ENCODE measurements at places on chromosomes 7 and 10. TPM values are rescaled to one million over a fixed set of nuclear protein-coding genes. Genes with fewer than 3 reads are reported as not detected.

COL26A1 gene
- not detected for total RNA-seq

CCDC3 gene
- total RNA-seq: 3.7 TPM

INHBA gene
- total RNA-seq: 1.9 TPM

NAT16 gene
- total RNA-seq: not detected

IFIT2 gene
- 4.3 TPM for total RNA-seq

FAM13C gene
- total RNA-seq: 5.9 TPM

GPC2 gene
- total RNA-seq: 0.13 TPM

PPIF gene
- 146 TPM for total RNA-seq

H2BK1 gene
- total RNA-seq: not detected

NOBOX gene
- total RNA-seq: not detected

ANXA8L1 gene
- total RNA-seq: 0.81 TPM

GRCh38 chr10:22174442-22174841, 43.4 kb downstream of the EBLN1 start:
- no peak for DNase-seq

GRCh38 chr7:95357623-95358022, 33.3 kb upstream of the PON1 start:
- DNase-seq: no peak

- no peak for DNase-seq
These were observed 81.6 kb downstream of the EVX1 start for GRCh38 chr7:27324246-27324645.

GRCh38 chr10:103554488-103555324, 61.2 kb downstream of the NEURL1 start:
- DNase-seq: peak; percentile 61

- no peak for DNase-seq
These were observed 39.2 kb upstream of the DMTF1 start for GRCh38 chr7:87113077-87113476.

DNA sequence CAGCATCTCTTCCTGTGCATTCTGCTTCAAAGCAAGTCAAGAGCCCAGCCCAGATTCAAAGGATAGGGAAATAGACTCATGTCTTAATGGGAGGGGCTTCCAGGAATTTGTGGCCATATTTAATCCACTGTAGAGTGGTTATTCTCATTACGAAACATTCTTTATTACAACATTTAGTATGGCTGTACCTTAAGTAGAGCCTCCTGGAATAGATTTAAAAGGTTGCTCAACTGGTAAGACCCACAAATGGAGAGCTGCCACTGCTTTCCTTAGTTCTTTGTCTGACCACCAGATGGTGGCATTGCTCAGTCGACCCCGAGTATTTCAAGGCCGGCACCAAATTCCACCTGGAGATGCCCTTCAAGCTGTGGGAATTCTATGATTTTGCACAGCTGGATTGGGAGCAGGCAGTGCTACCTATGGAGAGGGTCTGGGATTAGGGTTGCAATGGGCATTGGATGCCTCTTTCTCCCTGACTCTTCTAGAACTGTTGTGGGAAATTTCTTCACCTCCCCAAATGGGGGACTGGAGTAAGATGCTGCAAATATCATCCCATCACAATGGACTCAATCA, 102.2 kb downstream of the RBM20 start:
- DNase-seq: no peak

DNA sequence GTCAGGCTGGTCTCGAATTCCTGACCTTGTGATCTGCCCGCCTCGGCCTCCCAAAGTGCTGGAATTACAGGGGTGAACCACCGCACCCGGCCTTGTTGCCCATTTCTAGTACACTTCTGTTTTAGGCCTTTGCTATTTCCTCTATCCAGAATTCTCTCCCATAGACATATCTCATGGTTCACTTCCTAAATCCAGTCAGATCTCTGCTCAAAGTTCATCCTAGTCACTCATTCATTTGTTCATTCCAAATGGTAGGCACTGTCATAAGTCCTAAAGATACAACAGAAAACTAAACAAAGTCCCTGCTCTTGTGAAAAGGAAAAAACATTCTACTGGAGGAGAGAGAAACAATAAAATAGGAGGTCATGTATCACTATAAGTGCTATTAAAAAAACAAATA, 2.4 kb upstream of the MOSPD3 start:
- DNase-seq: no peak

DNA sequence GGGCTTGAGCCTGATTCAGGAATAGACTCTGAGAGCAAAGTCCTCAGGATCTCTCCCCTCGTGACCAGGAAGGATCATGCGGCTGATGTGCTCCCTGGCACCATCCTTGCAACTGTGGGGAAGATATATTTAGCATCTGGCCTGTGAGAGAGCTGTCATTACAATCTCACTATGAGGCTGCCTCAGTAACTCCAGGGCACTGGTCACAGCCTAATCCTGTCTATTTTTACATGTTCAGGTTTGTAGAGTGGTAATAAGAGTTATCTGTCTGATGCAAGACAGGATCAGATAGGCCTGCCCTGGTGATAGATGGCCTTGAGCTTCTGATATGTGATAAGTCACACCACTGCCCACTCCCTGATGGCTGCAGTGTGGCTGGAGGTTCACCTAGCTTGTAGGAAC, 50.7 kb downstream of the PPP1R3C start:
- peak; percentile 66 for DNase-seq

GRCh38 chr7:18414885-18415284, 80.7 kb upstream of the HDAC9 start:
- no peak for DNase-seq

DNA sequence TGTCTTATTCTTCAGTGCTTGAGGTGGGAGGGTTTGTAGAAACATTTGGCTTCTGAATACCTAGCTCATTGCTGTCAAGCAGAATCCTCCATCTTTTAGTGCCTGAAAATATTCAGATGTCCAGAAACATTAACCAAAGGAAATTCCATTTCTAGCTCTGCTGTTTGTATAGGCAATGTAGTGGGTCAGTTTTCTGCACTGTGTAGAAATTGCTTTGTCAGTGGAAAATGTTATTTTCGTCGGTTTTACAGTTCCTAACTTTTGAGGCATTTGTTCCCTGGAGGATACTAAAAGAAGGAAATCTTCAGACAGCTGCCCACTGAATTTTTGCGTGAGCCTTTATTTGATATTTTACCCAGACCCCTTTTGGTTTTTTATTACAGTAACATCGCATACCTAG, 143.4 kb downstream of the TPST1 start:
- no peak for DNase-seq

DNA sequence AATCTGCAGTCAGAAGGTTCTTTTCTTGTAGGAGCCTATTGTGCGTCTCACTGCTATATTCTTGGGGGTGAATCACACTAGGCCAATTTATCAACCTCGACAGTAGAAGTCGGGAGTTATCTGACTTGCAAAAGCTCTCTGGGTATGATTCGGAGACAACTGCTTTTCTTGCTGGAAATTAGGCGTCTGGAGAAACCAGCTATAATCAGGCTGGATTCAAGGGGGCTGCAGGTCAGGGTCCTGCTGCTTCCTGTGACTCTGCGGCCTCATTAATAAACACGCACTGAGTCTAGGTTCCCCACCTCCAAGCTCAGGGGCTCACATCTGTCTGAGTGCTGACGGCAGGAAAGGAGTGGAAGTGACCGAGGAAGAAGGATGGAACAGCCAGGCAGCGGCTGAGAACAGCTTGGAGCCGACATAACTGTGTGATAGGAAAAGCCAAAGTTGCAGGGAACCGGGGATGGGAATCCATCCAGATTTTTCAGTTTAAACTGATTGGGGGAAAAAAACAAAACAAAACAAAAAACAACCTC, 184.6 kb downstream of the FANK1 start:
- DNase-seq: no peak

DNA sequence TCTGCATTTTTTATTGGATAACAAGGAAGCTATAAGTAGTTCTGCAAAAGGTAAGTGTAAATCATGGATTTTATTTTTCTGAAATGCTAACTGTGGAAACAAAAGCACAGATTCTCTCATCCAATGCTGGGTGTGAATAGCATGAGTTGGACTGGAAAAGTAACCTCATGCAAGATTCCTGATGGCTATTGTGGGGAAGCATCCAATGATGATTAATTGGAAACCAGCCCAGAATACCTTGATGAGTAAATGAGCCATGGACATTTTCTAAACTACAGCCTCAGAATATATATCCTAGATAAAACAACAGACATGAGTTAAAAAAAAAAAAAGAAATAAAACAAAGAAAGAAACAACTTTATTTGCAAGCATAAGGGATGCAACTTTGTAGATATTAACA, 934.6 kb downstream of the CCSER2 start:
- no peak for DNase-seq

- no peak for DNase-seq
These were observed 906 bp downstream of the CDK1 start for GRCh38 chr10:60778971-60779796.

- DNase-seq: no peak
These were observed 160.0 kb downstream of the SLIT1 start for GRCh38 chr10:97025613-97026242.

DNA sequence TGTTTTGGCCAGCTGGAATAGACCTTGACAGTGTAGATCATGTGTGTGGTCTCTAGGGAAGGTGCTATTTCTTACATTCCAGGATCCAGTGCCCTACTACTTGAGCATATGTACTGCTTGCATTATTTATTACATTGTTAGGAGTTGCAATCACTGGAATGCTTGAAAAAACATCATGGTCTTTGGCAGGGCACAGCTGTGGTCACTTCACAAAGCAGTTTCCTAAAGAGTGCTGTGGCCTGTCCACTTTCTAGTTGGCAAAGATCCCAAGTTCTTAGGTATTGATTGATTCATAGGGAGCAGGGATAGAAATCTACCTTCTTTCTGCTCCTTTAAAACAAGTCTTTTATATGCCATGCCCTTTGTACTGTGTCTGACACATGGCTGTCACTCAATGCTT, 4.6 kb downstream of the C7orf25 start:
- DNase-seq: no peak

GRCh38 chr7:70325509-70326101, 727.3 kb downstream of the AUTS2 start:
- no peak for DNase-seq

DNA sequence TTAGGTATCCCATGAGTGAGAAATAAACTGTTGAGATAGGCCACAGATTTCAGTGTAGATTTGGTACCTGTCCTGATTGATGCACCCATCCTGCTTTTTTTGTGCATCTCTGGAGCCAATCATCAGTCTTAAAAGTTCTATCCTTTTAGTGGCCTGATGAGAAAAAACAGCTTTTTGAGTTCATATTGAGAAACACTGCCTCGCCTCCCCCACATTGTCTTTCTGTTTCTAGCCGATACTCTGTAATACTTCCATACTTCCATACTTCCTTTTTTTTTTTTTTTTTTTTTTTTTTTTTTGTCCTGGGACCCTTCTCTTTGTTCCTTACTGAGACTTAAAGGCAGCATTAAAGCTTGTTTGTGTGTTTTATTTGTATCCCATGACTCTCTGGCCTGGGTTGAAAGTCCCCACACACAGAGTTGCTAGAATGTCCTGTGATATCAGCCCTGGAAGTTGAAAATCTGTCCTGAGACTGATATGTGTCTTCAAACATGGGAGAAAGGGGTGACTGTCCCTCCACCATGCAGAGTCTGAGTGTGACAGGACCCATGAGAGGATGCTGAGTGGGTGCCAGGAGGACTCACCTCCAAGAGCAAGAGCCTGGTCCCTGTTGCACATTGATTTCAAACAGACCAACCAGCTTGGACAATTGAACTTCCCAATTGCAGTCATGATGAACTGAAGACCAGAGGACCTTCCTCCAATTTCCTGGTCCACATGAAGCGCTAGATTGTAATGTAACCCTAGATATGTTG, 5.7 kb downstream of the ZNF22 start:
- DNase-seq: no peak

DNA sequence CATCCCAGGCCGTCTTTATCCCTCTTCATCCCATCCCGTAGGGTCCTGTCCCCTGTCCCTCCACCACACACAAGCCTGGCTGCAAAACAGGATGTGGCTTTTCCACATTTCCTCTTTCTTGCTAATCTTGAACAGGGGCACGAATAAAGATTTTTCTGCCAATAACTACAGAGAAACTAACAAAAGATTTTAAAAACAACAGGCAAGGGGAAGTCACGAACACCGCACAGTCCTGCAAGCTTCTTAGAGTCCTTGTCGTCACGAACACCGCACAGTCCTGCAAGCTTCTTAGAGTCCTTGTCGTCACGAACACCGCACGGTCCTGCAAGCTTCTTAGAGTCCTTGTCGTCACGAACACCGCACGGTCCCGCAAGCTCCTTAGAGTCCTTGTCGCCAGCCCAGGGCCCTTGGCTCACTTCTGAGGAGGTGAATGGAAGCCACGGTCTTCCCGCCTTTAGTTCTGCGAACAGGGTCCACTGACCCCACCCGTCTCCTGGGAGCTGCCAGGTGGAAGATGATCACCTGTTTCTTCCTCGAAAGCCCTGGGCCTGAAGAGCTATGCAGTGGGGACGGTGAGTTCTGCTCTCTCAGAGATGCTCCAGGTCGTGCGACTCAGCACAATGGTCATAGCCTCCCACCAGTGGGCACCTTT, 10.3 kb upstream of the INSIG1 start:
- DNase-seq: no peak

DNA sequence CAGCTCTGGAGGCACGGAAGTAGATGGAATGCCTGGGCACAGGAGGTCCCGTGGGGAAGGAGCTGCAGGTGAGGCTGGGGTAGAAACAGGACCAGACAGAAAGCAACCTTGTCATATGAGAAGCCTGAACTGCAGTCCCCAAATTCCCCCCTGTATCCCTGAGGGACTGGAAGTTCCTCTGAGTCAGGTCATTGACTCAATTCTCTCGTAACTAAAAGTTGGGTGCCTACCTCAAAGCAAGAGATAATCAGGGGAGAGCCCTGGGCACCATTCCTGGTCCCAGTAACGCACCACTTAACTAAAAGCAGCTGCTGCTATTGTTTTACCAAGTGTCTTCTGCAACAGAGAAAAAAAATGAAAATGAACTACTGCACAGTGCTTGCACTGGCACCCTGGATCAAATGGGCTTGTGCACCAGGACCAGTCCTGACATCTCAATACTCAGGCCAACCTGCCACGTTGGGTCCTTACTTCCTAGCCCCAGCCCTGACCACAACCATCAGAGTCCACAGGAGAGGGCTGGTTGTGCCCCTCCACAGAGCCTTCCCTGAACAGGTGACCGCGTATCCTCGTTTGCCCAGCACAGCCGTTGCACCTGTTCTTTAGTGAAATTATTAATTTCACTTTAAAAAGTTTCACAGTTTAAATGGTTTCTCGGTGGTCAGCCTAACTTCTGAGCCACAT, 79.3 kb downstream of the GRID1 start:
- no peak for DNase-seq

All from Right ventricle myocardium superior (tissue), 1 donor.